ENCODE measurements at places on chromosomes 6 and 20.

DNA sequence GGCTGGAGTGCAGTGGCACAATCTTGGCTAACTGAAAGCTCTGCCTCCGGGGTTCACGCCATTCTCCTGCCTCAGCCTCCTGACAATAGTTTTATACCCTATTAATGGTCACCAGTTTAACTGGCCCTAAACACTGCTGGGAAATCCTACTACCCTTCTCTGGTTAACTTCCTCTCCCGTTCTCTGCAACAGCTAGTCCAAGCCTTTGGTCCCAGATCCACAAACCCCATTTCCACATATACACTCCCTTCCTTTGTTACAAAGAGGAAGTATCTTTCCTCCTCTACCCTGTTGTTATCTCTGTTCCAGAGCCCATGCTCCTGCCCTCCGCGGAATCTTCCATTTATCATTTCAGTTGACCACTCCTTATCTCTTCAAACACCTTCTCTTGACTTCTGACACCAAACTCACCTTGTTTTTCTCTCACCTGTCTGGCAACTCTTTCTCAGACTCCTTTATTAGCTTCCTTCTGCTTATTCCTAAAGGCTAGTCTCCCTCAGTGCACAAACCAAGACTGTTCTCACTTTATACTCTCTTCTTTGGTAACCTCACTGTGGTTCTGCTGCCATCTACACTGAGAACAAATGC lies 25.0 kb upstream of the TBC1D22B start:
- no peak for DNase-seq

DNA sequence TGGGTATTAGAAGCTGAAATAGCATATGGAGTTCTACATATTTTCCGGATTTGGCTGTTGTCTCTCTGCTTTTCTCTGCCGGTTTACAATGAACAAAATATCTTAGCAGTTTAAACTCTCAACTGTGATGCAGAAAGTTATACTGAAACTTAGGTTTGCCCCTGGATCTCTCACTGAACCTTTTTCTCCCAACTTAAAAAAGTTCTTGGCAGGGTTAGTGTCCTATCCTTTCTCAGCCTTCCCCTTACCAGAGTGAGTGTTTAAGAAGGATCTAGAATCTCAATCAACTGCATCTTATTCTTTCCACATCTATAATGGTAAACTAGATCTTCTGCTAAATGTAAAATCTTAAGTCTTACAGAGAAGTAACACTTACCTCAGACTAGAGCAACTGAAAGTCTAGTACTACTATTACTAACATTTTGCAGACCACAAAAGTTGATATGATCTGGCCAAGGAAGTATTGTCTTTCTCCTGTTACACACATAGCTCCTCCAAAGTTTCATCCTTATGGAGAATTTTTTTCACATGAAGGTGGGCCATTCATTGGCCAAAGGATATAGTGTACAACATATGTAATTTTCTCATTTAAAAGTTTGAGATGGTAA lies 392.3 kb upstream of the RUNX2 start:
- DNase-seq = no peak

- DNase-seq = no peak
Measured at GRCh38 chr6:149181304-149181703, 136.2 kb upstream of the TAB2 start.

GRCh38 chr20:58851969-58852458 lies 502 bp upstream of the GNAS start:
- DNase-seq = no peak

DNA sequence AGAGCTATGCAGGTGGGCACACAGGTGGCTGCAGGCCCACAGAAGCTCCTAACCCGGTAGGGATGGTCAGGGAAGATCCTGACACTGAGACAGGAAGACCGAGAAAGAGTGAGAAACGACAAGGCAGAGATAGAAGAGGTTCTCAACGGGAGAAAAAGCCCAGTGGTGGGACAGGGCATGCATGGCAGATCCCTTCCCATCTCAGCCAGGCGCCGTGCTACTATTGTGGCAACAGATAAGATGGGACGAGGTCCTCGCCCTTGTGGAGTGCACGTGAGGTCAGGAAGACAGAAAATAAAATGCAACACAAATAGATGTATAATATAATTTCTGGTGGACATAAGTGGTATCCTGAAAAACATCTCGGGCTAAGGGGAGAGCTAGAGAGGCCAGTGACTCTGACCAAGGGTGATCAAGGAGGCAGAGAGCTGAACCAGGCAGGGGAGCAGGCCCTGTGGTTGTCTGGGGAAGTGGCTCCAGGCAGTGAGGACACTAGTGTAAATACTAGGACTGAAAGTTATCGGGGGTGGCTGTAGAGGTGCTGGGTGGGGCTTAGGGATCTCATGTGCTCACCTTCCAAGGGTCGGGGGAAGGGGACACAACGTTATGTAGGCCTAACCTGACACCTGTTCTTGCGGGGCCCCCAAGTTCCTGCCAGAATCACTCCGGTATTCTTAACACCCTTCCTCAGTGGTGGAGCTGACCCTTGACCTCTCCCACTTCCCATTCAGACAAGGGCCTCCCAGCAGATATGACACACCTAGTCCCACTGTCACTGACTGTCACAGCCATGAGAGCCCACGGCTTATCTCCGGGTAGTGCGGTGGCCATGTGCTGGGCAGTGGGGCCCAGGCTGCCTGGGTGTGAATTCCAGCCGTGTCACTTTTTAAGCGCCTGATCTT lies 1.0 kb downstream of the SRXN1 start:
- DNase-seq = no peak

Measured in D341Med (cell line).